PC-9 (cell line): ENCODE measurements at places on chromosomes 12 and 14. TPM values are rescaled to one million over a fixed set of nuclear protein-coding genes. Genes with fewer than 3 reads are reported as not detected.
A peak's percentile ranks its signal among the peaks of the same experiment; 100 is the strongest.

ZDHHC22 gene
- not detected in 2 replicates for total RNA-seq

ACVRL1 gene
- not detected in 2 replicates for total RNA-seq

KRT6A gene
- total RNA-seq, result 55.9 and 87.5 TPM in 2 replicates

SMAGP gene
- total RNA-seq, result 36.3 and 42.9 TPM in 2 replicates

LGR5 gene
- total RNA-seq, result not detected in 2 replicates

DNA sequence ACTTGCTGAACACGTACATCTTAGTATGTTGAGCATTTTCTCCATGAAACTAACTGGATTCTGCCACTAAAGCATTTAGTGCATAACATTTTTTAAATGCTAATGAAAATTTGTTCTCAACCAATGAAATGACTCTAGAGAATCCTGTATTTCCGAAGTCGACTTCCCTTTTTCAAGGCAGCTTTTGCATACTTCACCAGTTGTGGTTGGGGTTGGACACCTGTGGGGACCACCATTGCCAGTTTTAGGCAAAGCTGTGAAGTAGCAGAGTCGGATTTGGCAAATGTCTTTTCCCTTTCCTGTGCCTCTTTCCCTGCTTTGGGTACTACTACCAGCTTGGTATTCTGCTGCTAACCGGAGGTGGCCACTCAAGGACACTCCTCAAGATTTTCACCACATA, 349.2 kb downstream of the BCAT1 start:
- DNase-seq, result no peak

DNA sequence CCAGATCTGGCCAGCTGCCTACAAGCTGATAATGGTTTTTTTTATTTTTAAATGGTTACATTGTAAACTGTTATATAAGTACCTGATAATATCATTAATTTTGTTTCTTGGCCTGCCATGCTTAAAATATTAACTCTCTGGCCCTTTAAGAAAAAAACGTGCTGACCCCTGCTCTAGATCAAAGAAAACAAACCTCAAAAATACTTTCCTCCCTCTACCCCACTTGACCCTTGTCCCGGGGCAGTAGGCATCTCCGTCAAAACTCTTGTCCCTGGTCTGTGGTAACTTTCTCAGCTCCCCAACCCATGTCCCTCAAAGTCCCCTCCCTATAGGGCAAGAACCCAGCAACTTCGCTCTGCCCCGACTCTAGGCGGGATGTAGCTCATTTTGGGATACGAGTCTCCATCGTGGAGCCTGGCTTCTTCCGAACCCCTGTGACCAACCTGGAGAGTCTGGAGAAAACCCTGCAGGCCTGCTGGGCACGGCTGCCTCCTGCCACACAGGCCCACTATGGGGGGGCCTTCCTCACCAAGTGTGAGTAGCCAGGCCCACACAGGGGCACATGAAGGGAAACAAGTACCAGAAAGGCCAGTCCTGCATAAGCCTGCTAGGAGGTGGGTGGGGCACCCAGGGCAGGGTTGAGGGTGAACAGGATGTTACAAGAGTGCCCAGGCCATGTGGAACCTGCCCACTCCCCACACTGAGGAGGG, 3.5 kb downstream of the RDH5 start:
- peak; percentile 15 for DNase-seq

DNA sequence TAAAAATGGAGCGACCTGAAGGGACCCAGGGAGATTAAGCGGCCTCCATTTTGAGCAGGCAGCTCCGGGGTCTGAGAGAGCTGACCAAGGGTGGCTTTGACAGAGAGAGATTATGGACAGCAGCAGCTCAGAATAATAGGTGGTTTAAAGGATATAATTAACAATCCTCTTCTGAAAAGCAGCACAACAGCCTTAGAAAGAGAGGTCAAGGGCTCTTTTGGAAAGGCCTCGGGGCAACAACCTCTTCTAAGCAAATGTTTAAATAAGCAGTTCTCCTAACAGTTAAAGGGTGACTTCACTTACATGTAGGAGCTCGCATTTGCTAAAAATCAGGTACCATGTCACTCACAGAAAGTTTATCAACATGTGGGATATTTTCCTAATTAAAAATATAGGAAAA, 87.2 kb upstream of the FRMD6 start:
- no peak for DNase-seq
